ENCODE measurements at places on chromosomes 3 and 15. TPM values are rescaled to one million over a fixed set of nuclear protein-coding genes. Genes with fewer than 3 reads are reported as not detected.

Gene C3orf62
- polyA plus RNA-seq, result 2.7 TPM

Gene SERPINI2
- not detected for polyA plus RNA-seq

Gene TRAIP
- polyA plus RNA-seq, result 29.6 TPM

Gene RPL29
- 1,397 TPM for polyA plus RNA-seq

Gene DNAH12
- 0.35 TPM for polyA plus RNA-seq

Gene POLQ
- 18.2 TPM for polyA plus RNA-seq

Gene APOD
- polyA plus RNA-seq, result 0.58 TPM

Gene GOLGA8G
- polyA plus RNA-seq, result not detected

Gene IL5RA
- polyA plus RNA-seq, result 0.13 TPM

Gene NCKIPSD
- 15.9 TPM for polyA plus RNA-seq

Gene SAMD7
- polyA plus RNA-seq, result not detected

Gene IL1RAP
- polyA plus RNA-seq, result 0.59 TPM

Gene RSL24D1
- 128 TPM for polyA plus RNA-seq

Gene ALDH1A3
- 0.21 TPM for polyA plus RNA-seq

Gene RGMA
- not detected for polyA plus RNA-seq

Gene SPINK8
- not detected for polyA plus RNA-seq

Gene MST1R
- polyA plus RNA-seq, result 2.2 TPM

Gene CHRFAM7A
- not detected for polyA plus RNA-seq

Gene MESP1
- polyA plus RNA-seq, result 1.00 TPM

Gene SLC2A2
- not detected for polyA plus RNA-seq

Gene CCNB2
- 178 TPM for polyA plus RNA-seq

Gene GOLGA8O
- polyA plus RNA-seq, result not detected

Gene LRRFIP2
- polyA plus RNA-seq, result 43.3 TPM

Gene CIP2A
- 28.8 TPM for polyA plus RNA-seq

Gene COPG1
- polyA plus RNA-seq, result 133 TPM

Gene C3orf80
- polyA plus RNA-seq, result not detected
